ENCODE measurements at places on chromosomes 2 and 18.

GRCh38 chr2:222452422-222452950, 28.1 kb downstream of the SGPP2 start:
- DNase-seq: no peak

DNA sequence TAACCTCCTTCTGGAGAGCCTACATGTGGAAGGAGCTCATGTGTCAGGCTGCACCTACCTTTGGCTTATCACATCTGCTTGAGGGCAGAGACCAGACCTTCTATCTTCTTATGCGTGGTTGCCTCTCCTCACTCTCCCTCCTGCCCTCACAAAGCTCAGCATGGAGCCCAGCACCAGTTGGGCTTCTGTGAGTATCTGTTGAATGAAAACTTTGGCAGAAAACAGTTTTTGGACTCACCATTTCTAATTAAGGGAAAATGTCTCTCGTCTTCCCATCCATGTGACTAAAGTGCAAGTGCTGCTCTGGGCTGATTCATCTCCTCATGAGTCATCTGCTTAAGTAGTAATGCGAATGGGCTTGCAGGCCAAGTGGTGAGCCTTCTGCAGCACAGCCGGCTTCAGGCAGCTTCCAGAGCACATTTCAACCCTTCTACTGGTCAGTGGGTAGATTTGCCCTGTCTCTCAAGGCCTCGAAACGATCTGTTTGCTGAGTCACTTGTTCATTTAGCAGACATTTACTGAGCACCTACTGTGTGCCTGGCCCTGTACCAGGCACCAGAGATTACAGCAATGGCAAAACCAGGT, 102.6 kb downstream of the VSNL1 start:
- DNase-seq: no peak

DNA sequence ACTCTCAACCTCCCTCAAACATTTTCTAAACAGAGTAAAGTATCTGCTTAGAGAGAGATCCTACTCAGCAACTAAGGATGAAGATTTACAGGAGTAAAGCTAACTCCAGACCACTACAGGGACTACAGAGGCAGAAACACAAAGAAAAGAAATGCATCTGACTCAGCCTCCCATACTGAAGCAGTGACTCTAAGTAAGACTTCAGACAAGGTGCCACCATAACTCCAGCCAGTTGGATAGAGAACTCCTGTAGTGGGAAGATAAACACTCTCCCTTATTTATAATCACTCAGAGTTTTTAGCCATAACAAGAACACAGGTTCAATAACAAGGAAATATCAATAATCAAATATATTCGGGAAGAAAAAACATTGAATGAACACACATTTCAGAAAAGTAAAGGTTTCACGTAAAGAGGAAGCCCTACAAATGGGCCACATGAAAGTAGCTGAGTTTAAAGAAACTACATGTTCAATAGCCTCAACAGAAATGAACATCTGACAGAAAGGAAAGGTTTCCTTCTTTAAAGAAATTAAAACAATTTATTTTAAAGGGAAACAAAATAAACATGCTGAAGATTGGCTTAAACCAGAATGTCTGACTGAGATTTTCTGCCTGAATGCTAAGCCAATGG, 519.9 kb downstream of the KCNJ3 start:
- no peak for DNase-seq

DNA sequence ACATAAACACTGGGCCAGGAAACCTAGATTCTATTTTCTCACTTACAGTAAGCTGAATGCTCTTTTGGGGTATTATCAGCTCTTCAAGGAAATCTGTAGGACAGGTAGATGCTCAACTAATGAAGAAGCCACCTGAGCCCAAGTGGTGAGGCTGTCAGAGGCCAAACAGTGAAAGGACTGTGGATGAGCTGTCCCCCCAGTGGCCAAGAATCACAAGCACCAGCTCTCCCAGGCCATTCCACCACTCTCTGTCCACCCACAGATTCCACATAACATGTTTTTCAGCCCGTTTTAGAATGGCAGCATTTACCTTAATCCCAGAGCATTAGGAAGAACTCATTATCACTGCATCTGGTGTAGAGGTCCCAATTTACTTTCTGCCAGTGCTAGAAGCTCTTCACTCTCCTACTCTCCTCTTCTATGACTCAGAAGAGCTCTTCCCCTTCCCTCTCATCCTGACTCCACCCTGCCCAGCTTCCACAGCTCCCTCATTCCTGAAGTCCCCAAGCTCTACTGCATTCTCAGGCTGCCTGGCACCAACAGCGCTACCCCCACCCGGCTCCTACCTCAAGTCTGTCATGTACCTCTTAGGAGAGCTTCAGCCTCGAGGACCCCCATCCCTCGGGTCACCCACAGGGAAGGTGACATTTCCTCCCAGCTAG, 43.8 kb upstream of the GORASP2 start:
- no peak for DNase-seq

DNA sequence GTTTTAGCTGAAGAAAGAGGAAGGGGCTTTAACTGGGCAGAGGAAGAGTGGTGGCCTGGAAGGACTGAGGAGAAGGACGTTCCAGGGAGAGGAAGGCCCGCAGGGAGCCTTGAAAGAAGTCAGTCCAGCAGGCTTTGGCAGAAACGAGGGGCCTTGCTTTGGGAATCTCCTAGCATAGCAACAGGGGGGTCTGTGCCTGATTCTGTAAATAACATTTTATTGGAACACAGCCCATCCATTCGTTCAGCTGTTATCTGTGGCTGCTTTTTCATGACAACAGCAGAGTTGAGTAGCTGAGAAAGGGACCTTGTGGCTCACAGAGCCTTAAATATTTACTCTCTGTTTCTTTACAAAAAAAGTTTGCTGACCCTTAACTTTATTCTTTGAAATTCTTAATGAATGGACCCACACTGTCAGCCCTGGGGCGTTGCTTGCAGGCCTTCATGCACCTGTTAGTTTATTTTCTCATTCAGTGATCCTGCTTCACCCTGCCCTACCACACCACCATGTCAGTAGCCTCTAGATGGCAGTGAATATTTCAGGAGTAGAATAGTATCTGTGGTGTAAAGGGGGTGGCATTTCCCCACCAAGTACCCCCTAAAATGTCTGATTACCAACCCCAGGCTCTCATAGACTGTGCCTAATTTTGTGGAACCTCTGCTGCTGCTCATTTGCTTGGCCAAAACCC, 61.0 kb downstream of the MGAT5 start:
- no peak for DNase-seq

DNA sequence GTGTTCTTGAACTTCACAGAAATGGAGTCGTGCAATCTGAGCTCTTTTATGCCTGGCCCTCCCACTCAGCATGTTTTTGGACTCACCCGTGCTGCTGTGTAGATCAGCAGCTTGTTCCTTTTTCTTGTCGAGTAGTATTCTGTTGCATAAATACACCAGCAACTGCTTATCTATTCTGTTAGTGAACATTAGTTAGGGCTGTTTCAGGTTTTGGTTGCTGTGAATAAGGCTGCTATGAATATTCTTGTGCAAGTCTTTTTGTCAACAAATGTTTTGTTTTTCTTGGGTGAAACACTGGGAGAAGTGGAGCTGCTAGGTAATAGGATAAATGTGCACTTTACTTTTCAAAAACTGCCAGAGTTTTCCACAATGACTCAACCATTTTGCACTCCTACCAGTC, 15.3 kb upstream of the CIDEA start:
- DNase-seq: no peak

Data from NCI-H1417 (cell line).